Endothelial cell (in vitro differentiated cells): ENCODE measurements at places on chromosomes 5 and 9.
A peak's percentile ranks its signal among the peaks of the same experiment; 100 is the strongest.

DNA sequence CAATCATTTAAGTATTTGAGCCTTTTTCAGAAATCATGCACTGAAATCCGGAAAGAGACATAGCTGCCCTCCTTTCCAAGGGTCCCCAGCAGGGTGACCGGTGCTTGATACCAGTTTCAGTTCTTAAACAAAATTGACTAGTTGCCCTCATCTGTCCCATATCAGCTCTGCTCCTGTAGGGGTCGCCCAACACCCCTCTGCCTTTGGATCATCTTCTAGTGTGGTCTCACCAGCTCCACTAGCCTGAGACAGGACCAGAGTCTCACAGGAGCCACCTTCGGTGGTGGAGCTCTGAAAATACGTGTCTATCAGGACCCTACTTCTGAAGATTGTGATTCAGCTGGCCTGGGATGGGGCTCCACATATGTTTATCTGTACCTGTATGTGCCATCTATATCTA, 428.2 kb downstream of the ENC1 start:
- DNase-seq = peak; percentile 41

GRCh38 chr5:124457901-124458300, 288.5 kb downstream of the ZNF608 start:
- no peak for DNase-seq

DNA sequence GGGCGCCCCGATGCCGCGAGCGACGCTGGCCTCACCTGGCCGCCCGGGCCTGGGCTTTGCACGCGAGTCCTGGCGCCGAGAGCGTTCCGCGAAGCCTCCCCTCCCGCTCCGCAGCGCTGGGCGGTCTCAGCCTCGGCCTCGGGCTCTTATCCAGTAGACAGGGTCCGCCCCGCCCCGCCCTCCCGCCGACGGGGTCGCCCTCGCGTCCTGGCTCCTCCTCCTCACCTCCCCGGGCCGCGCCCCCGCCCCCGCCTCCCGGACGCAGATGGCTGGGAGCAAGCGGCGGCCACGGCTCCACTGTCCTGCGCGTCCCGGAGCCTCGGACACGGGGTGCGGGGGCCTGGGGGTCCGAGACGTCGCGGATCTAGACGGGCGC, at the start of gene SLC6A3:
Gene SLC6A3 (minus strand): TSS at position 128 of the 376 bp plus-strand sequence. CDS start 2,243 bp downstream, outside the sequence.
- DNase-seq = peak; percentile 77

GRCh38 chr5:17838469-17838868, 204.2 kb downstream of the TAF11L14 start:
- no peak for DNase-seq

DNA sequence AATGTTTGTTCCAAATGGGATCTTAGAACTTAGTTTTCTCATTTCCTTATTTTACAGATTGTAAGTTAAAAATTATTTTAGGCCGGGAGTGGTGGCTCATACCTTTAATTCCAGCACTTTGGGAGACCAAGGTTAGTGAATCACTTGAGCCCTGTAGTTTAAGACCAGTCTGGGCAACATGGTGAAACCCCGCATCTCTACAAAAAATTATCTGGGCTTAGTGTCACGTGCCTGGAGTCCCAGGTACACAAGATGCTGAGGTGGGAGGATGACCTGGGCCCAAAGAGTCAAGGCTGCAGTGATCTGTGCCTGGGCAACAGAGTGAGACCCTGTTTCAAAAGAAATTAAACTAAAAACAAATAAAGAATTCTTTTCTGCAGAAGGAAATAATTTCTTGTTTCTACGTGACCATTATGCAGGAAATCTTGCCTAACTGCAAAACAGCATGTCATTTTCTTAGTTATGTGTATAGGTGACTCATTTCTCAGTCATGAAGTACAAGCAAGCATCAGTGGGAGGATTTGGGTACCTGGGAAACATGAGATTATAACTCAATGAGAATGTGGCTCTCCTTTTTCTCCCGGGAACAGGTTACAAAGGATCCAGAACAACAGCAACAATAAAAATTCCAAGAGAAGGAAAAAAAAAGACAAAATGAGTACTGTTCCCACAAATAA, 375.1 kb upstream of the ST8SIA4 start:
- no peak for DNase-seq

GRCh38 chr5:54093861-54094260, 216.5 kb downstream of the ARL15 start:
- DNase-seq = no peak
